ENCODE measurements at places on chromosomes 16 and 17. TPM values are rescaled to one million over a fixed set of nuclear protein-coding genes. Genes with fewer than 3 reads are reported as not detected.

ZNF18 gene
- total RNA-seq: 9.5 TPM

DNA sequence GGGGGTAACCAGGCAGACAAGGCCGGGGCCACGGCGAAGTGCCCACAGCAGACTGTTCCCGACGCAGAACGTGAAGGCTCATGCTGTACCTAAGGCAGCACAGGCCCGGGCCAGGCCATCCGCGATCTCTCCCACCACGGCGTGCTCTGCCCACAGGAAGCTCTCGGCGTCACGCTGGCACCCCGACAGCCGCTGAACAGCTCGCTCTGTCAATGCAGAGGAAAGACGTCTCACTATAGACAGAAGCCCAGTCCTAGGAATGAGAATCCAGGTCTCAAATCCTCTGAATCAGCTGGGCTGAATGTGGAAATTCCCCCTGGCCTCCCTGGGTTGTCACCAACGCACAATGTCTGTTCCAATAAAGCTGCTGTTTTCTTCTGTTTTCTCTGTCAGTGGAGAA, 21.4 kb downstream of the SERPINF1 start:
- no peak for DNase-seq

CLEC19A gene
- total RNA-seq: not detected

DNA sequence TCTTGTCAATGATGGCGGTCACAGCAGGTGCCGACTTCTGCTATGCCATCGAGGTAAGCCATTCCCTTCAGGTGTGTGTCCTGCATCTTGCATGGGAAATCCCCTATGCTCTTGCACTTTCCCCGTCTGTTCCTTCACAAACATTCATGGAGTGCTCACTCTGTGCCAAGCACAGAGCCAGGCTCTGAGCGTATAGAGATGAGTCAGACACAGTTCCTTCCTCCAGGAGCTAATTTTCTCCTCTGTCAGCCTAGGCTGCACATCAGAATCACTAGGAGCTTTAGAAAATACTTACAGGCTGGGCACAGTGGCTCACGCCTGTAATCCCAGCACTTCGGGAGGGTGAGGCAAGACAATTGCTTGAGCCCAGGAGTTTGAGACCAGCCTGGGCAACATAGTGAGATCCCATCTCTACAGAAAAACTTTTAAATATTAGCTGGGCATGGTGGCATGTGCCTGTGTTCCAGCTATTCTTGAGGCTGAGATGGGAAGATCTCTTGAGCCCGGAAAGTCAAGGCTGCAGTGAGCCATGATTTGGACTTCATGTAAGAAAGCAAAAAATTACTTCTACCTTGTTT, 14.1 kb downstream of the PRMT7 start:
- DNase-seq: no peak

ANKRD40CL gene
- 3.3 TPM for total RNA-seq

SLC5A11 gene
- 1.2 TPM for total RNA-seq

DNA sequence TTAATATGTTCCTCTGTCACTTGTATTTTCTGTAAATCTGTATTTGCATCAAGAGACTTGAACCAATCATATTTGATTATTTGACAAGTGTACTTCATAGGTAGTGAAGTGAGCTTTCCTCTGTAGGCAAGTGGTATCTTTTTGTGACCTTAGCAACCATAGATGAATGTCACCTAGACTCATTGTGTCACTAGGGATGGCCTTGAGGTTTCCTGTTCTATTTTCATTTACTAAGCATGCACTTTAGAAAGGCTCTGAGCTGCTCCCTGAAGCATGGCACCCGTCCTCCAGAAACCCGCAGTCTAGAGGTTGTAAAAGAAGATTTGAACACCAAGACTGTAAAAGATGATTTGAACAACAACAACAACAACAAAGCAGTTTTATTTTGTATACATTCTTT, 151.7 kb downstream of the PRKCB start:
- no peak for DNase-seq

- no peak for DNase-seq
Observed at GRCh38 chr16:86041807-86042206, 142.8 kb downstream of the IRF8 start.

DNA sequence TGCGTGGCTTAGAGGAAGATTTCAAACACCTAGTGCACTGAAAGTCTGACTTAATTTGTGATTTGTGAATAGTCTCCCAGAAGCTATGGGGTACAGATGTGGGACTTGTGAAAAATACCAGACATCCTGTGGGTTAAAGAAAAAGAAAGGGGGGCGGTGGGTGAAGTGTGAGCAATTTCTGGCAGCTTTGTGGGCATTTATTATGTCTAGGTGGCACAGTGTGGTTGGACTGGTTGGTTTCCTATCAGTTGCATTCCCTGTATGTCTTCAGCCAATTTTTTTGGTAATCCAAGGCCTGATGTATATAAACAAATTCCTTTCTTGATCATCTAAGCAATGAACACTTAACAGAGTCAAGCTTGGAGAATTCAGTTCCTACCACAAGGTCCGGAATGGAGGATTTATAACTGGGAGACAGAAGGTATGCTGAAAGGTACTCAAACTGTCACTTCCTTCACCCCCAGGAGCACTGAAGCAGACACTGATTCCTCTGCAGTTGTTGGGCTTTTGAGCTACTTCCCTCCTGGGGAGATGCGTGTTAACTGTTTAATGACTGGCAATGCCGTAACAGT, 211.6 kb downstream of the WWOX start:
- no peak for DNase-seq

NOG gene
- total RNA-seq: 10.7 TPM

YBX2 gene
- 1.7 TPM for total RNA-seq

GRCh38 chr17:35432176-35433074, at the start of gene SLFN12:
SLFN12 (minus strand) TSS chr17:35432500; CDS start chr17:35423028, 9,472 bp downstream.
- peak; percentile 73 for DNase-seq

DNA sequence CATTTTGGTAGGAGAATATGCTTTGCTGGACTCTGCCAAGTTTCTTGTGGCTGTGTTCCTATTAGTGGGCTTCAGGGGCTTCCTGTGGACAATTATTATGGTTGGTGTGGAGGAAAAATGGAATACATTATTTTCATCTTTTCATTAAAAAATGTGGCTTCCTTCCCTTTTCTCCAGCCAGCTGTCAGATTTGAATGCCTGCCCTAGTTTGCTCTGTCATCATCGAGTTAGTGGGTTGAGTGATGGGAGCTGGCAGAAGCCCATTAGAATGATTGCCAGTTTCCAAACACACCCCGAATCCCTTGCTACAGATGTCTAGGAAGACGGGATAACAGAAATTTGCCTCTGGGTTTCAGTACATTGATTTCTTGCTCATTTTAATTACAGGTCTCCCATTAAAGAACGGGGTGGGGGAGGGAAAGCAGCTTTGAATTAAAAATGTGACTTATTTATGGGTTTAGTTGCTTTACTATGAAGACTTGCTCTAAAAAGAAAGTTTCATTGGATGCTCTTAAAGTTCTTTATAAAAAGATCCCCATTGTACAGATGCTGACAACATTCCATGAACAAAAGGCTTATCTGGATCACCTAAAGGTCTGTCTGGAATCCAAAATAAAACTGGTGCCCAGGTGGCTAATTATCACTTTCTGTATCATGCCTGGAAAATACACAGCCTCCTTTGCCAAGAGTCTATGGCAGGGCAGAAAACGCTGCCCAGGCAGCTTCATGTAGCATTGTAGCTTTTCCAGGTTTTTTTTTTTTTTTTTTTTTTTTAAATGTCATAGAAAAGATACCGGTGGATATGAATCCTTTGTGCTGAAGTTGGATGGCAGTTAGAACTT, 103.6 kb downstream of the PRKCA start:
- no peak for DNase-seq

DNA sequence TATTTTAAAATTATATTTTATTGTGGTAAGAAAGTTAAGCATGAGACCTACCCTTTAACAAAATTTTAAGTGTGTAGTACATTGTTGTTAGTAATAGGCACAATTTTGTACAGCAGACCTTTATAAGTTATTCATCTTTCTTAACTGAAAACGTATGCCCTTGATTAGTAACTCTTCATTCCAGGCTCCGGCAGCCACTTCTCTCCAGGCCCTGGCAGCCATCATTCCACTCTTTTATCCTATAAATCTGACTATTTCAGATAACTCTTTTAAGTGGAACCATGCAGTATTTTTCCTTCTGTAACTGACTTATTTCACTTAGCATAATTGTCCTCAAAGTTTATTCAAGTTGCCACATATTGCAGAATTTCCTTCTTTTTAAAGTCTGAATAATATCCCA, 348.2 kb downstream of the CDH11 start:
- no peak for DNase-seq

DNA sequence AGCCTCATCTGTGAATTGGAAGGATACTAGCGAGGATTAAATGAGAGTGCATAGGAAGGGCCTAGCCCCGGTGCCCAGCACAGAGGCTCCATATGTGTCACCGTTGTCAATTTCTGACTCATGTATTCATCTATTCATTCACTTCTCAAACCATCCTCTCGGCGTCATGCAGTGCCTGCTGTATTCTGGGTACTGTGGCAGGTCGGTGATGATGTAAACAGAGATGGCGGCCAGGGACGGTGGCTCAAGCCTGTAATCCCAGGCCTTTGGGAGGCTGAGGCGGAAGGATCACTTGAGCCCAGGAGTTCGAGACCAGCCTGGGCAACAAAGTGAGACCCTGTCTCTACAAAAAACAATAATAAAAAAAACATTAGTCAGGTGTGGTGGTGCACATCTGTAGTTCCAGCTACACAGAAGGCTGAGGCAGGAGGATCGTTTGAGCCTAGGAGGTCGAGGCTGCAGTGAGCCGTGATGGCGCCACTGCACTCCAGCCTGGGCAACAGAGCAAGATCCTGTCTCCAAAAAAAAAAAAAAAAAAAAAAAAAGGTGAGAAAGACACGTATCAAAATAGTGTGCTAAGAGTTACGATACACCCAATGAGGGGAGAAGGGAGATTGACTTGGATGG, 4.3 kb upstream of the PPP1R1B start:
- DNase-seq: no peak

DNA sequence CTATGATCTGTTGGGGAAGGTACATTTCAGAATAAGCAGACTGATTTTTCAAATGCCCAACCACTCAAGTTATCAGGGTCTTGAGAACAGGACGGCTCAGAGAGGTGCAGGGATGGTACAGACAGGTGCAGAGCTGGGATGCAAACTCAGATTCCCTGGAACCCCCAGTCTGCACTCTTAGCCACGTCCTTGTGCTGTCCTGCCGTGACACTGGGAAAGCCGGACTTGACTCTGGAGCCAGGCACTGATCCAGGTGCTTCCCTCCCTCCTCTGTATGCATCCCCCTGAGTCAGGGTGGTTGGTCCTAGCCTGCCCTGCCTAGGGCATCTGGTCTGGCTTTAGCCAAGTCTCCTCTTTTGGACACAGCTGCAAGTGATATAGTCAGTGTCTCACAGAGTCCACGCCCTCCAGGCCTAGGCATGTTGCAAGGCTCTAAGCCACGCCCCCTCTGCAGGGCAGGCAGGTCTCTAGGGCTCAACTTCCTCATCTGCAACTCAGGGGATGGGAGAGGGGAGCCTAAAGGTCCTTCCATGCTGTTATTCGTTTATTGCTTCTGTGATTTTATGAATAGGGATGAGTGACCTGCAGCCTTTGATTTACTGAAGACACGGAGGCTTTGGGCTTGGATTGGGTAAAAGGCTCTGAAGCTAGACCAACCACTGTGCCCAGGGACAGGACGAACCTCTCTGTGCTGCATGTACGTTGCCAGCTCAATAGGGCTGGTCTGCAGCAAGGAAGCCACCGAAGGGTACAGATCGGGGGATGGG, 97.3 kb downstream of the SDK2 start:
- DNase-seq: peak; percentile 78

DNA sequence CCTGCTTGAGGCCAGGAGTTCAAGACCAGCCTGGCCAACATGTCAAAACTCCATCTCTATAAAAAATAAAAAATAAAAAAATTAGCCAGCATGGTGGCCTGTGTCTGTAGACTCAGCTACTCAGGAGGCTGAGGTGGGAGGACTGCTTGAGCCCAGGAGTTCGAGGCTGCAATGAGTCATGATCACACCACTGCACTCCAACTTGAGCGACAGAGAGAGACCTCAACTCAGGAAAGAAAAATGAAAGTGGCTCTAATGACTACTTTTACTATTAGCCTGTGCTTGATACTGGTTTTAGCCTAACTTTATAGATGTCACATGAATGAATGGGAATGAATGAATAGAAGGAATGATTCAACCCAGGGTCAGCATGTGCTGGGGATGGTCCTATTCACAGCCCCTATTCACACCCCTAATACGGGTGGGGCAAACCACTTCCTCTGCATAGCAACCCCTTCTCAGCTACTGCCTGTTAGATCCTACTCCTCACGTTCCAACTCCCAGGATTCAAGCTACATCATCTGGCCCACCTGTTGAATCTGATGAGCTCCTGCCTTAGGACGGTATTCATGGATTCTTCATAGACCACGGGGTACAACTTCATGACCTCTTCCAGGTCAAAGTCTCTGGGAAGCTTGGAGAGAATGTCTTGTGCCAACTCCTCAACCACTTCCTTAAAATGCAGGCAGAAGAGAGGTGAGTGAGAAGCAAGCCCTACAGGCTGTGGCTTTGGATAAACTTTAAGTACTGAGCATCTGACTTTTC, 40.5 kb downstream of the LYRM1 start:
- DNase-seq: no peak

DNA sequence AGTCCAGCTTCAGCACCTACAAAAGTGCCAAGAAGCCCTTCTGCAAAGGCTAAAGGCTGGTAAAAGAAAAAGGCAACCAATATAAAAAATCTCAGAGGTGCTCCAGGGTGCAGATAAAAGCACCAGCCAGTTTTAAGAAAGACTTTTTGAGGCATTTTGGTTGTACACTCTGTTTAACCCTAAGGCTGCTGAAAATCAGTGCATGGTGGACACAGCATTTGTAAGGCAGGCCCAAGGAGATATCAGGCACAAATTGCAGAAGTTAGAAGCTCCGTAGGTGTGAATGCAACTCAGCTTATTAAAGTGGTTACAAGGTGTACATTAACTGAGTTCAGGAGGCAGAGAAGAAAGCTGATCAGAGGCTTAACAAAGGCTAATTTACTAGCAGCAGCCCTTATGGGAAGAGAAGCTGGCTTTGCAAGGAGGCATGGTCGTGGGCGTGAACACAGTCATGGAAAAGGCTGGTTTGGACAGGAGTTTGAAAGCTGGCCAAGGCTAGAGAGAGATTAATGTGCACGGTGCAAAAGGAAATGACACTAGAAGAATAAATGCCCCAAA, 21.1 kb downstream of the ACSM1 start:
- no peak for DNase-seq

Measured in hepatocyte (in vitro differentiated cells).